WTC11 (cell line): ENCODE measurements at places on chromosomes 3 and 15.

DNA sequence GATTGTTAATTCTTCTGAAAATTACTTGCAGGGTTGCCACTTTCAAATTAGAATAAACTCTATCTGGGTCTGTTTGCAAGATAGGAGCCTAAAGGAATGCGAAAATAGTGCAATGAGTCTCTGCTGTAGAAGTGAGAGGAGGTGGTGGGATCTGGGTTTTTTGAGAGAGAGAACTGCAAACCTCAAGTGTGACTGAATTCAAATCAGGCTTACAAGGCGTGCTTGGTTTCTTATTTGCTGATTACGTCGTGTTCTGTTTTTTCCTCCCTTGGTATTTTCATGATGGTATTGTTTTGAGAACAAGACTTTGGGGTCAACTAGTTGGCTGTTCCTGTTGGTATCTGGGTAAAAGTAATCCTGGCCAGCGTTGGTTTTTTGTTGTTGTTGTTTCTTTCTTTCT, 490.9 kb upstream of the CFAP20DC start:
- DNase-seq = no peak

- no peak for DNase-seq
Observed at GRCh38 chr15:39588531-39589192, 7.8 kb downstream of the THBS1 start.

DNA sequence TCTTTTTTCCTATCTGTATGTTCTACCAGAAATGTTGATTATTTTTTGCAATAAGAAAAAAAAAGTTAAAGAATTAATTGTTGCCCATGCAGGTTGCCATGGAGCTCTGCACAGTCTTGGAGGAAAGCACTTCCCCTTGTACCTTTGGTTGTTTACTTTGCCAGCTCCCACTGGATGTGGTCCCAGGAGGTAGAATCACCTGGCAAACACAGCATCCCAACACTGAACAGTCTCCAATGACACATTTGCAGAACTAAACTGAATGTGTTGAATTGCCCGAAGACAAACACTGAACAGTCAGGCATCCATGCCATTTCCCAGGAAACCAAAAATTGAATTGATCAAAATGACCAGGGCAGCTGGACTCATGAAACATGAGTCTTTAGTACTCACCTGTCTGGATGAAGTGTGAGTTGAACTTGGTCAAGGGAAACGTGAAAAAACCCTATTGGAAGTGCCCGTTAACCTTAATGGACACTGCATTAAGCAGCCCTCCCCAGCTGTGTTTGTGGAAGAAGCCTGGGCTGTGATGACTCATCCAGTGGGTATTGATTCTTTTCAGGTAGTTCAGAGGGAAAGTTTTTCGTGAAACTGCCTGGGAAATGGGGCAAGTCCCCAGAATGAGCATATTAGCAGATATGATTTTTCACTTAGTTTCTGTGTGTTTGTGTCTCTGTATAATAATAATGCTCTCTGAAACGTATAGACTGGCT, 284.7 kb upstream of the STT3B start:
- DNase-seq = no peak

DNA sequence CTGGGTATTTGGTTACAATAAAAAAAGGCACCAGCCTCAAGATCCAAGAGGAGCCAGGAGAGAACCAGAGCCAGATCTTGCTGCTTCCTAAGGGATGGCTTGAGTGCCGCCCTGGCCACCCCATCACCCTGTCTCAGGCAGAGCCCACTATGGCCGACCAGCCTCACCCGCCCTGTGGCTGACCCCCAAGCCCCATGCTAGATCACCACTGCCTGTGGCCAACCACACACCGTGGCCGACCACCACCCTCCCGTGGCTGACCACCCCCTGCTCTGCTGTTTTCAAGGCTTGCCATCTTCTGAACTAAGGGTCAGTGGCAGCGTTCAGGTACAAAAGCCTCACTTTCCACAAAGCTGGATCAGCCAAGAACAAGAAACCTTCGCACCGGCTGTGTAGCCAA, 12.0 kb downstream of the CSPG5 start:
- DNase-seq = no peak

DNA sequence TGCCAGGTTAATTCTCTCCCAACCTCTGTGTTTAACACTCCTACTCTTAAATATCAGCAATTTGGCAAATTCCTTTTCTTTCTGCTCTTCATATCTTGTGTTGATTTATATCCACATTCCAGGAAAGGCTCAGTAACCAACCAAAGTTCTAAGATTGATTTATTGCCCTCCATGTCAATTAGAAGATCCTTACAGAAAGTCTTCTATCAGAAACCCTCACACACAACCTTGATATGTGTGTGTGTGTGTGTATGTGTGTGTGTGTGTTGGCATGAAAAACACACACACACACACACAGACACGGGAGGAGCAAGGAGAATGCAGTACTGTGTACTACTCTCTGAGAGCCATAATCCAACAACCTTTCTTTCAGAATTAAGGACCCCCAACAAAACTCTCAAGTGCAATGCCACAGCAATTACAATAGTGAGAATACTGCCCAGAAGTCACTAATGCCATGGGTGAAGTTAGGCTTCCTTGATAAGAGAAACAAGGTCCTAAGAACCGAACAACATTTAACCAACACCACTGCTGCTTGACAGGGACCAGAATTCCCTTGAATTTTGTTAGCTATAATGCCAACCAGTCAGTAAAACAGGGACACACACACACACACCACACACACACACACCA, 1.1 kb downstream of the LSAMP start:
- no peak for DNase-seq

- DNase-seq = no peak
Observed at GRCh38 chr3:56519641-56520040, 37.3 kb upstream of the CCDC66 start.

DNA sequence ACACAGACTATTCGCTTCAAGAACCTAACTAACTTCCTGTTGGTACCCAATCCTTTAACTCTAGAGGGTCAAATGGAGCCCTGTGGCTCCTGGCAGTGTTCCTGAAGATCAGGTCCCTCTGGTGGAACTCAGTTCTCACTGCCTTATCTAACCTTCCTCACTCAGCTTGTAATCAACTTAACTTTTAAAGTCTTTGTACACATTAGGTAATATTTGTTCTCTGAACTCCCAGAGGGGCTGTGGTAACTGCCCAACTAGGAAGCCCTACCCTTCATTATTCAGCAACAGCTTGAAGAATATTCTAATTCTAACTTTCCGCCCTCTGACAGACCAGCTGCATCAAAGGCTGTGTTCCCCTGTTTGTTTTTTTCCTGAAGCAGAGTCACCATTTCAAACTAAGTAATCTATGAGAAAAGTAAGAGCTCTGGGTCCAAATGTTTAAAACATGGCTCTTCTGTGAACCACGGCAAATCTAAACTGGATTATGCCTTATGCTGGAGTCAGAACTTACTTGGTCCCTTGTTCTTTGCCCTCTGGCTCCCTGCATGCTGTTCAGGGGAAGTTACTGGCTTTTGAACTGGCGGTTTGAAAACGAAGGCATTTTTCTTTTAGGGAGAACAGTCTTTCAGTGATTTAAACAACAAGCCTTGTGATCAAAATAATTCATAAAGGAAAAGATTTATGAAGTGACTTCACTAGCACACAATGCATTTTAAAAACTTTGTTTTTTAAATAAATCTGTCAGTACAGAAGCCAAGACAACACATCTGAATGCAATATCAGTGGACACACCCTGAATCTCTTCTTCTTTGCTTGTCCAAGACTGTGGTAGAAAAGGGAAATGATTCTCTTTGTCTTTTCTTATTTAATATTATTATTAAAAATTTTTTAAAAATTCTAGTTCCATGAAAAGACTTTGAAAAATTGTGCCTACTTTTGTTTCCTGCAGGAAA, 365.6 kb downstream of the TIGIT start:
- no peak for DNase-seq

GRCh38 chr3:196596355-196596754, 27.9 kb downstream of the FBXO45 start:
- DNase-seq = no peak

DNA sequence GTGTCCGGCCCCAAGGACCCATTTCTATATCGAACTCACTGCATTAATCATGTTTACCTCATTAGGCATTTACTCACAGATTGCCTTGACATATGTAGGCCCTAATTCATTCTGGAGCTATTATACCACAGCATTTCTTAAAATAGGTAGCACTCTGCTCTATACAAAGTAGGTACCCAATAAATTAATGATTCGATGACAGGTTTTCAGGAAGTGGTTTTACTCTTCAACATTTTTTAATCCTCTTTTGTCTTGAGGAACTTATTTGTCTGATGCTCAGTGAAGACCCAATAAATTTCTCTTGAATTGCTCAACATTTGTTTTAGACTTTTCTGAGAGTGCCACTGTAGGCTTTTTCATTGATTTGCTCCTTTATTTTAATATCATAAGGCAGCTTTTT, 12.1 kb downstream of the TGFBR2 start:
- DNase-seq = no peak

DNA sequence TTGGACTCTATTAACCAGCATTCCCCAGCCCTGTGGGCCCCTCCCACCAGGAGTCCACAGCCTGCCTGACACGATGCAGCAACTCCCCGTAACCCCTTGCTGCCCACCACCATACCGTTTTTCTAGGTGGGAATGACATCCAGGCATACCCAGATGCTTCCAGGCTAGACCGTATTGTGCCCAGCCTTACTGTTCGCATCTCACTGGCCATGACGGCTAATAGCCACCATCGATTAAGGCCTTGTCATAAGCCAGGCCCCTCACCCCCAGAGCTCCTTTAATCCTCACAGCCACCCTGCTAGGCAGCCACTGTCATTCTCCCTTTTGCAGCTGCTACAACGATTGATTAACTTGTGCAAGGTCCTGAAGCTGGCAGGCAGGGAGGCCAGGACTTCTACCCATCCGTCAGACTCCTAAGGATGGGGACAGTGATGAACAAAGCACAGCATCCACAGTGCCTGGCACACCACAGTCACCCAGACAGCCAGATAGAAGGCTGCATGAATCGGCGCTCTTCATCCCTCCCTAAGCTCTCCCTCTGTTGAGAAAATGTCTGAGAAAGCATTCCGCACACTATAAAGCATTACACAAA, 60.0 kb upstream of the FLNB start:
- DNase-seq = no peak

DNA sequence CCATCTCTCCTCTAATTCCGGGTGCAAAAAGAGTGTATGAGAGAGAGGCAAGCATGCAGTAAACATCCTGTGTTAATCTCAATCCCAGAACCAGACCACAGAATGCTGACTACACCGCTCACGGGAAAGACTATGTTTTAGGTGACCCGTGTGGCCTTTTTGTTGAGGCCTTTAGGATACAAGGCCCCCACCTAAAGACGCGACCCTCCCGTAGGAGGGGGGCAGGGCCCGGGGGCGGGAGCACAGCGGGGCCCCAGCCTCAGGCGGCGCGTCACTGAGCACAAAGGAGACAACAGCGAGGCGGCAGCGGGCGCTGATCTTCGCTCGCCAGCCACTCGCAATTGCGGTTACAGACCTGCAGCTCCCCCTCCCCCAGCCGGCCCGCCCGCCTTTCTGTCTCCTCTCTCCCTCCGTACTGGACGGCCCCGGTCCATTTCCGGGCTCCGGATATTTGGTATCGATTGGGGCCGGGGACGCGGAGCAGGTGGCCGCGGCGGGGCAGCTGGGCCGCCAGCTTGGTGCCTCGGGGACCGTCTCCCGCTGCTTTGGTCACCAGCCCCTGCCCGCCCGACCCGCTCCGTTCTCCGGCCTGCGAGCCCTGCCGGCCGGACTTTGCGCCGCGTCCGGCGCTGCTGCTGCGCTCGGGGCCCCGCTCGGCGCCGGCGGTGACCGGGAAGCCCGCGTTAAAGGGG, at the start of gene CCDC50:
Gene CCDC50, plus strand, starts transcription at position 433 of the 692 bp plus-strand sequence. CDS start 281 bp downstream, outside the sequence.
- DNase-seq = peak; percentile 82

GRCh38 chr15:41698779-41699178, 38.6 kb downstream of the MGA start:
- no peak for DNase-seq

DNA sequence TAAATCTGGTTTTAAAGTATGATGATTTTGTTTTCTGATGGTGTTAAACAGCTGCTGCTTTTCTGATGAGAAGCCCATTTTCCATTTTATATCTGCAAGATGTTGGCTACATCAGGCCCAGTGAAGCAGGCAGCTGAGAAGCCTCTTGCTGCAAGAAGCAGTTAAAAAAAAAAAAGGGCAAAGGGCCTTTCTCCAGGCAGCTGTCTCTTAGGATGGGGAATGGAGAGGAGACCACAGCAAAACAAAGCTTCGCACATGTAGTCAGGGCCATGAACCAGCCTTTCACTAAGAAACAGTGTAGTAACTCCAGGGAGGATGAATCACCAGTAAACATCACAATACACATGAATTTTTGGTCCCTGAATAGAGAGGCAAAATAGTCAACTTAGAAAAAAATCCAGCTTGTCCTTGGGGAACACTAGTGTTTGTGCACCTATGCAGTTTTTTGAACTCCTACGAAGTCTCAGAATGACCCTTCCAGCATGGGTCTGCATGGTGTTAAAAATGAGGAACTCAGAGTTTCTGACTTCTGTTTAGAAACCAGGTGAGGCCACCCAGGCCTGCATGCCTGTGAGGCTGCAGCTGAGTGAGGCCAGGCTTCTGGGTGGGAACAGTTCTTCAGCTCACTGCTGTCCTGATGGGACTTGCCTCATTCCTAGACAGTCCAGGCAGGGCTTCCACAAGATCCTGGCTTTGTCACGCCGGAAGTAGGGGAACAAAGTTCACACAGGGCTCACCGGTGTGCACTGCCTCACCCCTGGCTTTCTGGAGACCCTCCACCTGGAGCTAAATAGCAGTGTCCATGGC, 518.7 kb downstream of the MCTP2 start:
- DNase-seq = no peak

DNA sequence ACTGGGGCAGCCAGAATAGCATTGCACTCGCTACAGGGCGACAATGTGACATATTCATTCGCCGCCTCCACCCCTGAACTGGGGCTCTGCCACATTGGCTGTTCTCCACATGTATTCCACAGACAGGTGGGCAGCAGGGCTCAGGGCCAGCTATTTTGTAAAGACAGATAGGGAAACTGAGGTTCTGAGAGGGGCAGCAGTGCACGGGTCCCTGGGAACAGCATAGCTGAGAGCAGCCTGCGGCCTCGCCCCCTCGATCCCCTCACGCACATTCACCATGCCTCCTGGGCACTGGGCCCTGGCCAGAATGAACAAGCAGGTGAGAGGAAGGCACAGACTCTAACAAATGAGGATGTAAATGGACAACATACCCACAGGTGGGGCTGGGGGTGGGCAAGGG, 75.0 kb upstream of the SPATA12 start:
- no peak for DNase-seq

DNA sequence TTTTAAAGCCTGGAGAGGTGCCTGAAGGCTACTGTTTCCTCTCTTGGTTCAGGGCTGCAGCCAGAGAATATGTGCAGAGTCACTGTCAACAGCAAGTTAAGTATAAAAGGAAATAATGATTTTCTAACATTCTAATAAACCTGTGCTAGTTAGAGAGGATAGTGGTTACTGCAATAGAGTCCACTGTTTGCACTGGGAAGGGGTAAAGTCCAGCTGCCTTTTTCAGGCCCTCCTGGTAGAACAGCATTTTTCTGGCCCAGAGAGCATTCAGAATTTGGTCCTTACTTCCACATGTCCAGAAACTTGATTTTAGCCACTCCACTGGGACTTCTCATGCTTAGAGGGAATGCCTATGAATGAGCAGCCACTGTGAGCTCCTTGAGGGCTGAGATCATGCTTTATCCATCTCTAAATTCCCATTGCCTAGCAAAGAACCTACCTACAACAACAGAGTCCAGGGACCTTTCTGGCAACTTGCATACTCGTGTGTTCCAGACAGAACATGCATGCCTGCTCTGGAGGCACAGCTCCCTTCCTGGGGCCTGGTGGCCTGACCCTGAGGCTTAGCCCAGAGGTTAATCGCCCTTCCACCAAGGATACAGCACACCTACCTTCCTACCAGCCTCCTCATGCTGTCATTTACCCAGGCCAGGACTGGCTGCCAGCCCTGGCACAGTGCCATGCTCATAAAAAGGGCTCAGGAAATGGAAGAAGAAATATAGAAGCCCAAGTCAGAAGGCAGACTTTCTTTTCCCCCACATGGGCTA, 50.3 kb upstream of the ATP13A3 start:
- DNase-seq = no peak
